Activated T-helper 1 cell treated with anti-CD3 and anti-CD28 coated beads, Interleukin-2, amount 50 U/mL, for 16 hours (primary cell): ENCODE measurements at places on chromosomes 5 and 9.

GRCh38 chr5:136781464-136781863, 416.1 kb upstream of the TRPC7 start:
- DNase-seq = no peak

DNA sequence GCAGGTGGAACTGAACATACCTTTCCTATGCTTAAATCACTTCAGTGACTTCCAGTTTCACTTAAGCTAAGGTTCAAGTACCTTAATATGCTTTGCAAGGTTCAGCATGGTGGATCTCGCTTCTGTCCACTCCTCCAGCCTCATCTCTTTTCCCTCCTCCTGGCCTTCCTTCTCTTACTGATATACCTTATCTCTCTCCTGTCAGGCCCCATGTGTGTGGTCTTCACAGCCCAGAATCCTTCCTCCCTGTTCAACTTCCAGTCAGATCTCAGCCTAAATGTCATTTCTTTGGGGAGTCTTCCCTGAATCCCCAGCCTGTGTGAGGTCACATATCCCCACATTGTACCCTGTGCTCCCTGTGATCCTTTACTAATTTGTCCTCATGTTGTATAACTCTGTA, 87.7 kb downstream of the ANGPTL2 start:
- no peak for DNase-seq

GRCh38 chr5:89967771-89968444, 441.6 kb downstream of the CETN3 start:
- no peak for DNase-seq

DNA sequence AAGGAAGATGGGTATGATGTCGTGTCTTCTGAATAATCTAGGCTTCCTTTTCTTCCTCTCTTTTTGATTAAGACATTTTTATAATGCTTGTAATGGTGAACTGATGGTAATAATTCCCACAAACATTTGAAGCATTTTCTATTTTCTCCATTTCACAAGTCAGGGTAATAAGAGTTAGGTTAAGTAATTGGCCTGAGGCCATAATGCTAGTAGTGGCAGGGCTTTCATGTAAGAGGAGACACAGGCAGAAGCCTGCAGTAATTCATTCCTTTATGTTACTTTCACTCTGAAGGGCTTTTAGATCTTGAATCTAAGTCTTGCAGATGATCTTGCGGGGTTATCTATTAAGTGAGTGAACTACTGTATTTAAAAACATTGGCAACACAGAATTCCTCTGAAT, 374.9 kb downstream of the MAT2B start:
- no peak for DNase-seq

DNA sequence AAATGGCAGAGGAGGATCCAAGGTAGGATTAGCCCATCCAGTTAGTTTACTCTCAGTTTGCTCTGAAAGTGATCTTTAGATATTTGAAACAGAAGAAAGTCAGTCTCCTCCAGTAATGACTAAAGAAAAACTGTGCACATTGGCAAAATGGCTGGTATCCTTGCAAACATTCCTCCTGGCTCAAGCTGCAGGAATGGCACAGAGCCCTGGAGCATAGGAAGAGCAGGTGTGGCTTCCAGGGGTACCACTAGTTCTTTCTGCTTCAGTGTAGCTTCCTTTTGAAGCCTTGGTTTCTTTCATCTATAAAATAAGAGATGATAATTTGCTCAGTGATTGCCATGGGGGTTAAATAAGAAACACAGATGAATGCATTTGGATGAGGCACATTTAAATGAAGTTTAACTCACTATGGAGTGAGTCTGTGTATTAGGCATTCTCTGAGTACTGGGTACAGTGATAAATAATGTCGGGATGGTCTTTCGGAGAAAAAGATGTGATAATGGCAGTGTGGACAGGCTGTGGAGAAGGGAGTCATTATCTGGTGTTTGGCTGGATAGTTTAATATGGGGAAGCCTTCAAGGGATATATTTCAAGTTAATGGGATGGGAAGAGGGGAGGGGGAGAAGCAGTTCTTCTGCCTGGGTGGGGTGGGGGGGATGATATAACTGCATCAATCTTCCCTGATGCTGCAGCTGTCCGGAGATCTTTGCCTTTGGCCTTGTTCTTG, 217.3 kb upstream of the KLF4 start:
- no peak for DNase-seq
